ENCODE measurements at places on chromosomes 4 and X.

DNA sequence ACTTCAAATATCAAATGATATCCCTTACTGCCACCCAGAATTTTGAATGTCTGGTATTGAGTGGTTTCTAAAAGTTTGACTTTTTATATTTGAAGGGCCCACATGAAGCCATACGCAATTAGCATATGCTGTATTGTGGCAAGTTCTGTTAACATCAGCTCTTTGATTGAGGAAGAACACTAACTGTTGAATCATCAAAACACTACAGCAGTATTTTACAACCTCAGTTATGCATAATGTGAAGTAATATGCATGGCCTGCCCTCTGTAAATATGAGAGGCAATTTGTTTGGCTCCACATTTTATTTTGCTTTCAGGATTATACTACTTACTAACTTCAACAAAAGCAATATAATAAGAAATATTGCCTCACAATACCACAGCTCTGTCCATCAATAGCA, 62.2 kb upstream of the DMD start:
- DNase-seq: no peak

GRCh38 chr4:156782491-156782890, 189.1 kb downstream of the PDGFC start:
- DNase-seq: no peak

- no peak for DNase-seq
Observed at GRCh38 chrX:11698702-11699101, 33.0 kb upstream of the ARHGAP6 start.

GRCh38 chr4:153645183-153645582, 38.9 kb upstream of the TLR2 start:
- DNase-seq: no peak

GRCh38 chrX:21799767-21800166, 39.6 kb upstream of the MBTPS2 start:
- DNase-seq: no peak

DNA sequence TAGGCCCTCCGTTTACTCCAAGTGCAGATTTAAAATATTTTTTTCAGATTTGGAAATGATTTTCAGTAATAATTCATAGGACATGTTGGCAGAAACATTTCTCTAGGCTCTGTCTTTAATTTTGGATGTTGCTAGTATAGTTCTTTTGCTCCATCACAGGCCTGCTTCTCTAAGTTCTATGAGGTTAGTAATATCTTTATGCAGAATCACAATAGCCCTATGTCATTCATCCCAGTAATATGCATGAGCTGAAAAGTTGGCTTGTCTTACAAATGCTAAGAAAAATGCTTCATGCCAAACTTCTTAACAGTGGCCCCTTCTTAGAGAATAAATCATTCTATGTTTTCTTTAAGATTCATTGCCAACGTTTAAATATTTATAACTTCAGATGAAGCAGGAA, 148.3 kb upstream of the TLL1 start:
- no peak for DNase-seq

DNA sequence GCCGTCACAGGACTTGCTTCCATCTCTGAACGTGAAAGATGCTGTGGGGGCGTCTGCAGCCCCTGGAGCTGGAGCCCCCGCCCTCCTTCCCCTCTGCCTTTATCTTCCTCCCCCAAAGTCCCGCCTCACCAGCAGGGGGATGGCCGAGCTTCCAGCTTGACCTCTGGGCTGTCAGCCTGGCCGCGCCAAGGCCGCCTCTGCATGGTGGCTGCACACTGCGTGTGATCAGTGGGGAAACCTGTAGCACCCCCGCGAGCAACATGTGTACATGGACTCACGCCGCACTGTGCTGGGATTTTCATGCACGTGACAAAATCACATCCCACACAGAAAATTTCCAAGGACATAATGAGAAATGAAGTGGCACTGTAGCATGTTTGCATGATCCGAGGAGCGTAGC, 26.5 kb upstream of the PSAPL1 start:
- no peak for DNase-seq

DNA sequence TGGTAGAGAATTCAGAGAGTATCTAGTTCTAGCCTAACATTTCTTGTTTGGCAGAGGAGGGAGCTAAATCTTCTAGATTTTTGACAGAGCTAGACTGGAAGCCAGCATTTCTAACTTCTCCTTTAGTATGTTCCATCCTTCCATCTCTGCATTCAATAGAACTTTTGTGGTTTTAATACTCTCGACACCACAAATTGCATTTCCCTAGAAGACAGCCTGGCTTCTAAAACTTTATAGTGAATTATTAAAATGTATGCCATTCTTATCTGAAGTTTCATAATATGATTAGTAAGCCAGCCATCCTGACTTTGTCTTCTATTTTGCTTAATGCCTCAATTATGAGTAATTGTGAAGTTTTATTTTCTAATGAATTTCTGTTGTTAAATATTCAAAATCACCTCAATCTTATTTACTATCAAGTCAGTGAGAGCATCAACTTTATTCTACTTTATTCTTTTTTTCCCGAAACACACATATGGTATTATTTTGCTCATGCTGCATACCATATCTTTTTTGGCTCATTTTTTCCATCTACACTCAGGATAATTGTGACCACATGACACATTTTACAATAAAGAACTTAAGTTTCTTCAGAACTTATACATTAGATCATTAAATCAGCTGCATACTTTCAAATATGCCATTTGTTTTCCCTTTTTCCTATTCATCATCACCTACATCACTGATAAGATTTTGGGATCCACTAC, 30.2 kb downstream of the EDNRA start:
- DNase-seq: no peak

DNA sequence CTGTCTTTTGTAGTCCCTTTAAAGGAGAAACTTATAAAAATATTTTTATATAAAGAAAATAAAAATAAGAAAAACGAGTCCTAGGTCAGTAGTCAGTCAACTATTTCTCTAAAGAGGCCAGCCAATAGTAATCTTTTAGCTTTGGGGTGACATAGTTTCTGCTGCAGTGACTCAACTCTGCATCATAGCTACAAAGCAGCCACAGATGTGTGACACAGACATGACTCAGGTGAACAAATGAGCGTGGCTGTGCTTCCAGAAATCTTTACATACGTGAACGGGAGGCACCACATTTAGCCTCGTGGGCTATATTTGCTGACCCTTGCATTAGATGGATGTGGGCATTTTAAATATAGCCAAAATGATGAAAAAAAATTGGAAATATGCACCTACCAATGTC, 1862.5 kb upstream of the TENM3 start:
- no peak for DNase-seq

GRCh38 chr4:99029018-99029735, 33.7 kb downstream of the METAP1 start:
- DNase-seq: no peak

GRCh38 chr4:186201535-186202230, 10.3 kb downstream of the CYP4V2 start:
- DNase-seq: no peak

DNA sequence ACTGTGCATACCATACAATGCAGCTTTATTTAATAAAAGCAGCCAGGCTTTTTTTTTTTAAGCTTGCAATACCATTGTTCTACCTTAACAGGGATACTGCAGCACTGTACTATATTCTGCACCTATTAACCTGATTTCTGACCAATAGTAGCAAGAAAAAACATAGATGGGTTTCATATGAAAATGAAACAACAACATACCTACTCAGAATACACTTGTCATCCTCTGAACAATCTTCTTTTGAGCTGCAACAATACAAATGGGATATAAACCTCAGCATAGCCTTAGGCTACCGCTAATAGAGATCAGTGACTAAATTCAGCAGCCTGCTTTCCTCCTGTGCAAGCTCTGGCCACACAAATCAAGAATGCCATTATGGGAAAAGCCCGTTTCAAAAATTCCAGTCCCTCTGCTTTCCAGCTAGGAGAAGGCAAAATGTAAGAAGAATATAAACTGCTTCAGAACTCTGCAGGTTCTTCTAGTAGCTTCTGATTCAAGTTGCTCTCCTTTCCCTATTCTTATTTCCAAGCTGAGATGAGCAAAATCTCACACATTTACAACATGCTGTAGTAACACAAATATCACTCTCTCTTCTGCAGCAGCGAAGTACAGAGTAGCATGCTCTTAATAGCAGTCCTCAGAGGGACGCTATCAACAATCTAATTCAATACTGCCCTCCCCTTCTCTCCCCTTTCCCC, 143.4 kb downstream of the KLHL13 start:
- DNase-seq: no peak

DNA sequence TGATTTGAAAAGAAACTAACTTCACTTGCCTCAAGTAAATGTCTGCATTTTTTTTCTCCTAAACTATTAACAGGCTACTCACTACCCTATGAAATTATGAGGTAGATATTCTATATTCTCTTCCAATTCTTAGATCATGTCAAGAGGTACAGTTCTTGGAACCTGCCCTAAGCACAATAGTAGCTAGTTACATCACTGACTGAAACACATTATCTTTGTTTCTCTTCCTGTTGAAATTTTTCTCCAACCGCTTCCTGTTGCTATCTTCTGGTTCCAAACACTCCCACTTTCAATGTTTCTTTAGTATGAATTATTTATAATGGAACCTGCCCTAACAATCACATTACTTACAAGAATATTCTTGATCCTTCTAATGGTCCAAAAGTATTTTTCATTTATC, 5.0 kb upstream of the BANK1 start:
- no peak for DNase-seq

DNA sequence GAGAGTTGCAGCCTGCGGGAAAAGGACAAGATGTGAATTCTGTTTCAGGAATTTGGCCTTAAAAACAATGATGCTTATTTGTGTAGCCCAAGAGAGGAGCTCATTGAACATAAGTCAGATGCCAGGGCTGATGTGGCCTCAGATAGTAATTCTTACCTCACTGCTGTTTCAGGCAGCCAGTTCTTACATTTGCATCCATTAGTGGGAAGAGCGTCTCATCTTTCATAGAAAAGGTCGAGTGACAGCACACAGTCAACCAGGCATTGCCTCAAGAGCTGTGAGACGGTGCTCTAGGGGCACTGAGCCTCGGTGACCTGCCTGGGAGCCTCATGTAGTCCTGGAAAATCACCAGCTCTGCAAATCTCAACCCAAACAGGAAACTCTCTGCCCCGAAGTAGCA, 174.9 kb upstream of the FRG1 start:
- peak; percentile 44 for DNase-seq

GRCh38 chrX:85243155-85243554, 424 bp downstream of the SATL1 start:
- DNase-seq: no peak

DNA sequence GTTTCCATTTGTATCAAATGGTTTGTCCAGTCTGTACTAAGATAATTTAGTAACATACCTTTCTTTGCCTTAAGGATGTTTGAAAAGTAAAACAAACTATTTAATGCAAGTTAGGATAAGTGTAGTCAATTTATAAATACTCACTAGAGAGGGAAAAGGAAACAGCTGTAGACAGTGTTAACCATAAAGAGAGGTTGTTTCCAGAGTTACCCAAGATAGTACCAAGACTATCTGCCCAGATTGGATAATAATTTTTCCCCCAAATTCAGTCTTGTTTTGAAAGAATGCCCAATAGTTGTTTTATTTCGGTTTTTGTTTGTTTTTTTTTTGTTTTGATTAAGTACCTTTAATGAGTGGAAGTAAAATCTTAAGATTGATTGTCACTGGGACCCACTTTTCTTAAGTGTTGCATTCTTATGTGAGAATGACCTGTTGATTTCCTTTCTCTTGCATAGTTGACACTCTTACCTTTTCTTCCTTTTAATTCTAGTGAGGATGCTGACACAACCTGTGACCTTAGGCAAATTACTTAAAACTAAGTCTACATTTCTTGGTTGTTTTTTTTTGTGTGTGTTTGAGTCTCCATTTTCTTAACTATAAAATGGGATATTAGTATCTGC, 12.8 kb downstream of the AFF1 start:
- DNase-seq: no peak

DNA sequence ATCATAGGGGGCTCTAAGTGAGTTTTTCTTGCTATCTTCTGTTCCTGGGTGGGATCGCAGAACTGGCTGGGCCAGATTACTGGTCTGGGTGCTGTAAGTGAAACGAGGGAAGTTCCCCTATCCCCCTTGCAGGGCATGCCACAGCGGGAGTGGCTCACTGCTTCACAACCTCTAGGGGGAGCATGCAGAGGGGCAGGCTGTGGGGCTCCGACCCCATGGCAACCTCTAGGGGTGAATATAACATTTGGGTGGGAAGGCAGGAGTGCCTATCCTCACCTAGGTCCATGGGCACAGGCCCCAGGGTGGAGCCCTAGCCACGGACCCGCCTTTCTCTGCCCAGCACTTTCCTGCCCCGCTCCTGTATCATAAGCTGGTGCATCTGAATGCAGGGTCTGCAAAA, 1.7 kb upstream of the RRAGB start:
- DNase-seq: no peak

DNA sequence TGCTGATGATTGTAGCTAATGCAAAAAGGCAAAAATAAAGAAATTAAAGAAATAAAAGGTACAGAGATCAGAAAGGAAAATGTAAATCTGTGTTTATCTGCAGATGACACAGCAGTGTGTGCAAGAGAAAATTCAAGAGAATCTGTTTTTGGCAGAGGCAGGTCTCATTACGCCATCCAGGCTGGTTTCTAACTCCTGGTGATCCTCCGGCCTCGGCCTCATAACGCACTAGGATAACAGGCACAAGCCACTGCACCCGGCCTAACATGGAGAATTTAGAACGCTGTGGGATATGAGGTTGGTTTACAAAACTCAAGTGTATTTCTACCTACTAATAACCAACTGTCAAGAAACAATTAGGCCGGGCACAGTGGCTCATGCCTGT, 29.4 kb downstream of the CTBP1 start:
- DNase-seq: no peak

DNA sequence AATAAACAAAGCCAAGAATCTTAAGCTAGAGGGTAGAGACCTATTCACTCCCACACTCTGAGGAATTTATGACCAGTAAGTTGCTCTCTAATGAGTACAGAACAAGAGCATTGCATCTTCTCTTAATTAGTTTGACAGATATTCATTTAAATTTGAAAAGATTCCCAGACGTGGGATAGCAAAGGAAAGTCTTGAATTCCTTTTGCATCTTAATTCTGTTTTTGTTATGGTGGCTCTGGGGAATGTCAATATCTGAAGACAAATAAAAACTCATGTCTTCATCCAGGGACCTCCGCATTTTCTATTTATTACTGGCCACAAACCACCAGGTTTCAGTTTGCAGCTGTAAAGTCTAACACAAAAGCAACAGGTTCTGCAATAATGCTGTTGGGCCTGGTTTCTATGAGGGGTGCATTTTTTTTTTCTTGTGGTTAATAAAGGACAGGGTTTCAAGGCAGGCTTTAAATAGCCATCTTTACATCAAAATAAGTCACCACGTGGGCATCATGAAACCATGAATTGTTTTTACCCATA, 172.3 kb downstream of the SHROOM3 start:
- peak; percentile 66 for DNase-seq

DNA sequence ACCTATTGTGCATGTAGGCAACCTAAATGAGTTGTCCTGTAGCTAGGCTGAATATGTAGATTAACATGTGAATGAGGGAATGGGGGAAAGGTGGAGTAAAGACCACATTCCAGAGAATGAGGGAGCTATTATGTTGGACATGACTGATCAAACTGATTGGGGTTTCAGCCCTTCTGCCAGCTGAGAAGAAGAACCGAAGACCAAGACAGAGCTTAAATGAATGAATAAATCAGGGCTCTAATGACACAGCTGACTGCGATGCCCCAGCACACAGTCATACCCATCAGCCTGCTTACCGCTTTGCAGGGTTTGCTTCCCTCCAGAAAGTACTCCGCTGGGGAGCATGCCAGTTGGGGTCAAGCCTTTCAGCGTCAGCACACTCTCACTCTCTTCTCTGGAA, 315.4 kb downstream of the PPP3CA start:
- no peak for DNase-seq

- DNase-seq: no peak
Observed at GRCh38 chrX:55142919-55143310, 54.1 kb downstream of the PAGE2 start.

All from left renal pelvis (tissue), 4 donors.